ENCODE measurements at places on chromosomes 5 and 9.

GRCh38 chr9:101479338-101480030 lies 43.9 kb upstream of the ALDOB start:
- no peak for DNase-seq

- DNase-seq = no peak
Measured at GRCh38 chr5:80147119-80147815, 108.6 kb downstream of the SERINC5 start.

DNA sequence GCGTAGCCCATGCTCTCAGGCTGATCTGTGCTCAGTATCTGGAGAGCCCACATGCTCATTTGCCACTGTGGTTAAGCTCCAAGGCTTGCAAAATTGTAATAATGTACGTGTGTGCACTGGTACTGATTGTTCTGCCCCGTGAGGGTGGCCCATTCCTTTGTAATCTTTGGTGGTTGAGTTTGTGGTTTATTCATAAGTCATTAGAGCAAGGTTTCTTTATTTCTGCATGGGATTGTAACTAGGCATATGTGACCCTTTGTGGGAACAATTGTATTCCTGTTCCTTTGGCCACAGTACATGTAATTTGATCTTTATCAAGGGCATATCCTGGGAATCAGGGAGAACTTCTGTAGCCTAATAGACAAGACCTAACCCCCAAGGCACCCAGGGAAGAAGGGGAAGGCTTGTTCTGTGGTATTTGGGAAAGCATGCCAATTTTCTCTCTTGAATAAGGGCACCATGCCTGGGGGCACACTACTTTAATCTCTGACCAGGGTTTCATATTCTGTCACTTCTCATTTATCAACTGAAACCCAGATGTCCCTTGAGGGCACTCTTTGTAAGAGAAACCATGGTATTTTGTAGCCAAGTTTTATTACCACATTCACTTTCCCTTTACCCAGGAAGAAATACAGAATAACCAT lies 74.6 kb downstream of the NPR3 start:
- peak; percentile 62 for DNase-seq

- no peak for DNase-seq
Measured at GRCh38 chr5:142193114-142193428, 84.5 kb downstream of the NDFIP1 start.

- no peak for DNase-seq
Measured at GRCh38 chr9:38337706-38338264, 54.7 kb upstream of the ALDH1B1 start.

- DNase-seq = no peak
Measured at GRCh38 chr5:117207088-117207668, 632.6 kb upstream of the SEMA6A start.

GRCh38 chr9:35519692-35520363 lies 29.9 kb downstream of the RUSC2 start:
- DNase-seq = no peak

- DNase-seq = no peak
Measured at GRCh38 chr5:20340126-20340525, 352.1 kb upstream of the CDH18 start.

DNA sequence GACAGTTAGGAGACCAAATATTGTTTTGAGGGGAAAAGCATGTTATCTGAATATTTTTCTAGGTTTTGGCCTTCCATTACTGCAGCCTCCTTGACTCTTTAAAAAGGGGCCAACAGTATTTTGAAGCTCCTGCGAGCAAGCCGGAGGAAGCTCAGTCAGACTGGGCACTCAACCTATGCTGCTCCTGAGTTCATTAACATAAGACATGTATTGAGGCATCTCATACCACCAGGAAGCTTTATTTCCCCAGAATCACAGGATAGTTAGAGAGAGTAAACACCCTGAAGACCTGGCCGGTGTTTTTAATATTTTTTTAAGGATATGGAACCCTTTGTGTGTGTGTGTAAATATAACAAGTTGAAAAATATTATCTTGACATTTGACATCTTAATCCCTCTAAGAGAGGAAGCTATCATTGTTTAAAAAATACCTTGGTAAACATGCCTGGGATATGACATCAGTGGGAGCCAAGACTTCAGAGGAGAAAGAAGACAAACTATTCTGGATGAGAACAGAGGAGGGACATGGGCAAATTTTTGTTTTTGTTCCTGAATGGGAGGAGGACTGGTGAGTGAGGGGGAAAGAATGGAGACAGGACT lies 139.3 kb upstream of the SLIT3 start:
- DNase-seq = no peak

- no peak for DNase-seq
Measured at GRCh38 chr5:169272731-169273427, 28.1 kb downstream of the SLIT3 start.

DNA sequence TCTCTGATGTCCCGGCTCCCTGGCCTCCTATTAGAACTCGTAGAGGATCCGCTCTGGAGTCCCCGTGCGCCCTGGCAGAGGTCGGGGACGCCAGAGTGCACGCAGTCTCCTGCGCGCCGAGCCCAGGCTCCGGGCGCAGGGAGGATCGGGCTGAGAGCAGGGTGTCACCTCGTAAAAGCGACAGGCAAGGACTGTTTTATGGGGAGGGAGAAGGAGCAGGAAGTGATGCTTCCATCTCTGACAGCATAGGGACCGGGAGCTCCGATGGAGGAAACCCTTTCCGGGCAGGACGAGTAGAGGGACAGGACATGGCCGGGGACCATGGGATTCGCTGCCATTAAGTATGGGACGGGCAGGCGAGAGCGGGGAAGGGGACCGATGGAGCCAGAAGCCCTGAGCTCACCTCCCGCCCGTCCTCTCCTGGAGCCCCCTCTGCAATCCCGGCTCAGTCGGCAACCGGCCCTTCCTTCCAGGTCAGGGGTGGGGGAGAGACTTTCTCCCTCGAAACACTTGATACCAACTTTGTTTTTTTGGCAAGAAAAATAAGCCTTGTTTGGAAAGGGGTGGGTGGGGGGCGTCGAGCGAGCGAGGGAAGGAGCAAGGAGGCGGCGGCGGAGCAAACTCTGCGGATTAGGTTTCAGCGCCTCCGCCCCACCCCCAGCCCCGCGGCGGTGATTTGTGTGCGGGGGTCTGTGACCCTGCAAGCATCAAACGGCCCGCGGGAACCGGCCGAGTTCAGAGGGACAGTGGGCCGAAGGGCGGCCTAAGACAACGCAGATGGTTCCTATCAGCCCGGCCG lies 12.6 kb downstream of the LMX1B start:
- DNase-seq = no peak

DNA sequence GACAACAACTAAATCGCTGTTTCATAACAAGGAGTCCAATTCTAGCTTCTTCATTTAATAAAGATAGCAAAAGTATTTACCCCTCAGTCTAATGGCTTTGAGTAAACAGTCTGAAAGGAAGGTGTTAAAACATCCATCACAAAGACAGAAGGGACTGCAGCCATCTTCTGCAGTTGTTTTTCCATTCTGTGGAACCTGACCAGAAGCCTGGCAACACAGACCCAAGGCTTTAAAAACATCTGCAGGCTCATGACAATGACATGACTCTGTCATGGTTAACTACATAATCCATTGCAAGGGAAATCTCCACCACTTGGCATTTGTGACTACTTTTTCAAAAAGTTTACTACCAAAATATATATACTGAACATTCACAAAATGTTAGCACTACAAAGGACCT lies 51.9 kb downstream of the ELL2 start:
- DNase-seq = no peak

DNA sequence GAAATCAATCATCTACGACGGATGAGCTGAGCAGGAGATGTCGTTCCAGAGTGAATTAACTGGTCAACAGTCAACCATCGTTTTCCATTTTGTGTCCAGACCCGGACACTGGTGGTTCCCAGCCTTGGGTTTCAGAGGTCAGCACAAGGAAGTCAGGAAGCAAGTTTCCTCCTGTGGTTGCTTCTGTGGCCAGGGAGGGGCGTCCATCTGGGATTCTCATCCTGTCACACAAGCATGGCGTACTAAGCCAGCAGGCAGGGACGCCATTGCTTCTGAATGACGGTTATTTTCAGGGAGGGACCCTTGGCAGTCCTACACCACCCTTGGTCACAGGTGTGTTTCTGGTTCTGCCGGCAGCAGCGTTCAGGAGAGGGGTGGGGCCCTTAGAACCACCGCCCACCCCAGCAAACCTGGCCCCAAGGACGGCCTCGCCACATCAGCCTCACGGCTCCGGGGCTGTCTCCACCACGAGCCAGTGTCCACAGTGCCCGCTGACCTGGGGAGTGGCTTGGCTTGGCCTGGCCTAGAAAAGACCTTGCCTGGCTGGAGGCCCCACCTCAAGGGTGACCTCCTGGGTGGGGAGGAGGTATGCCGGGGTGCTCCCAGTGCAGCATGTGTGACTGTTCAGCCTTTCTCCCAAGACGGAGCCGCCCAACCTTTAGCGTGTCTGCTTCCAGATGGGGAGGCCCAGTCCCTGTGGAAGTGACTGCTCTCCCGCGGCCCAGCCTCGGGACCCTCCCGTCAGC lies 25.2 kb downstream of the NDUFS6 start:
- DNase-seq = no peak

DNA sequence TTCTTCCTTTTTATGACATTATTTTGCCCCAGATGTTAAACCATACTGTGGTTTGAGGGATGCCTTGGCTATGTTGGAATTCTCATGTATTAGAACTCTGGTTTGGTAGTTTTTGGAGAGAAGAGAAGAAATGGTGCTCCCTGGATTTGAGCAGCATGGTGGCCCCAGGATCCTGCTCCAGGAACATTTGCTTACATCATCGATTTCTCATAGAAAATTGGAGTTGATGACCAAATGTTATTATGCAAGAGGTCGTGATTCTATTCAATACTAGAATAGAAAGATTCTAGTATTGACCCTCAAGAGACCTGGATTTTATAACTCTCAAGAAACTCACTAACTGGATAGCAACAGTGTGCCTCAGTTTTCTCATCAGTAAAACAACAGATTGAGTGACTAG lies 77.5 kb upstream of the GNAQ start:
- DNase-seq = no peak

- DNase-seq = no peak
Measured at GRCh38 chr5:179201986-179202385, 141.8 kb downstream of the ZNF354C start.

- no peak for DNase-seq
Measured at GRCh38 chr5:123448017-123448617, 24.9 kb upstream of the CEP120 start.

DNA sequence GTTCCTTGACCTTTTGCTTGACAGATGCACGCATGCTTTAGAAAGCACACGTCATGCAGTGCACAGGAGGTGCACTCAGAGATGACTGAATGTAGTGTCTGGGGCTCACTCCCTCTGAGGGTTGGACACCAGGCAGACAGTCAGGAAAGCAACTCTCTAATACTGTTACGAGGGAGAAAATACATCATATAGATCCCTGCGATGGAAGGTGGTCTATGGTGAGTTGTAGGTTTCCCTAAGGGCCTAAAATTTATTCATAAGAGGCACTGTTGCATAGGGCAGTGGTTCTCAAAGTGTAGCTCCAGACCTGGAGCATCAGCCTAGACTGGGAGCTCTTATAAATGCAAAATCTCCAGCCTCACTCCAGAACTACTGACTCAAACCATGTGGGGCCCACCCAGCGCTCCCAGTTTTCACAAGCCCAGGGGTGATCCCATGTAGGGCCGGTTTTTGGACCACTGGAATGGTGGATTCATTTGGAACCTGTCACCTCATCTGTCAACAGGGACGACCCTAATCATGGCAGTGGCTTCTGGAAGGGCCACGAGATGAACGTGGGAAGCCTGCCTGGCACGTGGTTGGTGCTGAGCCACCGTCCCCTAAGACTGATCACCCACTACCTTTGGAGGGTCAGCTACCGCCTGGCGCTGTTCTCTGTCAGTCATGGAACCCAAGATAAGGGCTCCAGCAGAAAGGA lies 16.8 kb upstream of the PHF19 start:
- no peak for DNase-seq

GRCh38 chr5:67267512-67268216 lies 71.1 kb upstream of the CD180 start:
- no peak for DNase-seq

- no peak for DNase-seq
Measured at GRCh38 chr5:16573401-16573800, 43.4 kb downstream of the RETREG1 start.

GRCh38 chr5:131756942-131757341 lies 39.9 kb downstream of the FNIP1 start:
- no peak for DNase-seq

GRCh38 chr5:97628807-97629206 lies 445.8 kb upstream of the RIOK2 start:
- no peak for DNase-seq

DNA sequence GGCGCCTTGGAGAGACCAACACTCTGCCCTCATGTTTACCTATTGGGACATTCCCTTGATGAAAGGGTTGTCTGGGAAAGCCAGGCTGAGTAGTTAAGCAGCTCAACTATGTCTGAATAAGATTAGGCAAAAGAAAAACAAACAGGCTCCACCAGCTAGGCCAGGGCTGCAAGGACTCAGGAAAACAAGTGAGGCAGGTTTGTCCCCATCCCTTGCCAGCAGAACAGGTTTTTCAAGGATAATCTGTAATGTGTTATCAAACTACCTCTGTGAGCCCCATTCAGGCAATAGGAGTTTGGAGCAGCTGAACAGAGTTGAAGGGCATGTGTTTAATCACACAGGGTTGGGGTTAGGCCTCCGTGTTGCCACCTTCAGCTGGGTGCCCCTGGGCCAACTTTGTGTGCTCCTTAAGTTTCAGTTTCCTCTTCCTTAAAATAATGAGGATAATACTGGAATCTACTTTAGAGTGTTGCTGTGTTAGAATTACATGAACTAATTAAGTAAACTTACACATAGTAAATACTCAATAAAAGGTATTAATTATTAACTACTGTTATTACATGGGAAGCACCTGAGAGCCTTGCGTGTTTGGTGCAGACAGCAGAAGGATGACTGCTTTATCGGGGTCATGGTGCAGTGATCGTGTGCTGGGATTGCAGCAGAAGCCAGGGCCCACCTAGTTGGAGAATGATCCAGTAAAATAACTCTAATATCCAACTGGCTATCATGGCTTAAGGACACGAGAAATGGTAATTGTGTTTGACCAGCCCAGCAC lies 72.1 kb upstream of the ATP10B start:
- DNase-seq = no peak

DNA sequence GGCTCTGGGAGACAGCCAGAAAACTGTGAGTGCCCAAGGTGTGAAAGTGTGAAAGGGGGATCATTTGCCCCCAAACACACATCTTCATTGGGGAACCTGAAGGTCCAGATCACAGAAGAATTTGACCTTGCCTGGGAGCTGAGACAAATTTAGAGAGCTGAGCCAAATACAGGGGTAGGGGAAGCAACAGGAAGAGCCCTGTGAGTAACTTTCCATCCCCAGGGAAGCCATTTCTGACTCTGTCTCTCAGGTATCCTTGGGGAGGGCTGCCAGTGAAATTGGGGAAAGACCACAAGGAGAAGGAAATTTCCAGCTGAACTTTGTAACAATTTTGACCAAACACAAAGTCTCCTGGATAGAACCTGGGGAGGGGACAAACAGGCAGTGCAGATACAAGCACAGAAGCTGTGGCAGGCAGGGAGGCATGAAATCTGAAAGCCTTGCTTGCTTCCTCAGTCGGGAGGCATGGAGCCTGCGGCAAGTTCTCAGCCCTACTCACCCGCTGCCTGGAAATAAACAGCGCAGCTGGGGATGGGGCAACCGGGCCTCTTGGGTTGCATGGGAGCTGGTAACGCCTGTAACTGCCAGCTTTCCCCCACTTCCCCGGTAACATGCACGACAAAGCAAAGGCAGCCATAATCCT lies 31.5 kb upstream of the ZCCHC9 start:
- DNase-seq = no peak

All from brain microvascular endothelial cell (primary cell).